ENCODE measurements at places on chromosomes 1 and 21.

DNA sequence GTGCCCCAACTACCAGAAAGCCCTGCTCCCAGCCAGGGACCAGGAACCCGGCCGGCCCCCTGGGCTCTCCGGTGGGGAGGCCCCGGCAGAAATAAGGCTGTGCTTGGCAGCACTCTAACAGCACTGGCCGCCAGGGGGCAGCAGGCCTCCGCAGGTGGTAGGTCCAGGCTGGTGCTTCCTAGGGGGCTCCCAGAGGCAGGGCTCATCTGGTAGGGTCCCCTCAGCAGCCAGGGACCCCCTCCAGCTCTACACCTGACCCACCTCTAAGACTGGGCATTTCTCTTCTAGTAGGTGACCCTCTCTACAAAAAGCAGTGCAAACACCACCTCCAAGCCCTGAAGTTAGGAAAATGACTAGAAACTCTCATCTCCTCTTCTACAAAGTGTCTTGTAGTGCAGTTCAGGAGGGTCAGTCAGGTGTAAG is 85.6 kb downstream of the STUM start:
- DNase-seq: peak; percentile 59

GRCh38 chr1:88780485-88780884 is 96.4 kb downstream of the PKN2 start:
- DNase-seq: no peak

DNA sequence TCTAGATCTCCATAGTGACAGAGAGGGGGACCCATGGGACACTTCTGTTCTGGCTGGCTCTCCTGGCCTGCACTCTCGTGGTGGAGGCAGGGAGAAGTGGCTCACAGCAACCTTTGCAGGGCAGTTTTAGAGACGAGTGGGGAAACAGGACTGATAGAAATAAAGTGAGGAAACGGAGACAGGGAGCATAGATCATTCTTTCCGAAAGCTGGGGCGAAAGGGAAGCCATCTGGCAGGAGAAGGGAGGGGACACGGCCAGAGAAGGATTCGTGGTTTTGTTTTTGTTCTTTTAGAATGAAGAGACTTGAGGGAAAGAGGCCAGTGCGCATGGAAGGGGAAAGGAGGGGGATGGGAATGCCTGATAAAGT is 3.5 kb downstream of the TIE1 start:
- no peak for DNase-seq

- no peak for DNase-seq
Measured at GRCh38 chr21:25885405-25885804, 150.6 kb downstream of the GABPA start.

GRCh38 chr1:22024485-22025367 is 23.3 kb downstream of the CELA3A start:
- DNase-seq: peak; percentile 15

DNA sequence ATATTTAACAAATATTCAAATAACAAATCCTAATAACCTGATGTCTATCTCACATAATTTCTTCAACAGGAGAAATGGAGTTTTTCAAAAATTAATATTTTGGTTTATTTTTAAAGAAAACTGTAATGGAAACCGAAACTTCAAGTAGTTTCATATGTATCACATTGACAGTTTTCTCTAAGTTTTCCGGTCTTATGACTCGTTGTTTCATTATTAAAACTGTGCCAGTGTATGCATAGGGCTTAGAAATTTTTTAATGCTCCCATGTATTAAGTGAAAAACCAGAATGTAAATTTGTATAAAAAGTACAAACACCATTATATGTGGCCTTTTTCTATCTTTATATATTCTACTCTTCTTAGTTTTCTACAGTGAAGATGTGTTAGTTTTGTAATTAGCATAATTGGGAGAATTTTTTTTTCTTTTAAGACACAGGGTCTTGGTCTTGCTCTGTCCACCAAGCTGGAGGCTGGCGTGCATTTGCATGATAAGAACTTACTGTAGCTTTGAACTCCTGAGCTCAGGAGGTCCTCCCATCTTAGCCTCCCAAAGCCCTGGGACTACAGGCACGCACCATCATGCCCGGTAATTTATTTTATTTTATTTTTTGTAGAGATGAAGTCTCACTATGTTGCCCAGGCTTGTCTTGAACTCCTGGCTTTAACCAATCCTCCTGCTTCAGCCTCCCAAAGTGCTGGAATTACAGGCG is 43.9 kb upstream of the SAMSN1 start:
- no peak for DNase-seq

GRCh38 chr21:45011911-45012661 is 62.3 kb upstream of the ADARB1 start:
- no peak for DNase-seq

DNA sequence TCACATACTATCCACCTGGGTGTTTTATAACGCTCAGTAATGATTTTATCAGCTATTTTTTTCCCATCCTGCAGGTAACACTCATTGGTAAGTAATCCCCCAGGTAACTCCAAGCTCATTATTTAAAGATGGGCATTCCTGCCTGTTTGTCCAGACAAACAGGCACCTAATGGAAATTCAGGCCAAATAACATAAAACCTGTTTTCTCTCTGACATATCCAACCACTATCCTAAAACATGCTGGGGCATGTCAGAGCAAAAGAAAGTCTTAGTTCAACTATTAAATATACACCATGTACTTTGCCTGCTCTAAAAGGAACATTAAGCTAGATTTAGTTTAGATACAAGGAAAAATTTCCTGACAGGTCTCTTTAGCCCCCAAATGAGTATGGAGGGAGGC is 987.7 kb downstream of the TTLL7 start:
- DNase-seq: no peak

DNA sequence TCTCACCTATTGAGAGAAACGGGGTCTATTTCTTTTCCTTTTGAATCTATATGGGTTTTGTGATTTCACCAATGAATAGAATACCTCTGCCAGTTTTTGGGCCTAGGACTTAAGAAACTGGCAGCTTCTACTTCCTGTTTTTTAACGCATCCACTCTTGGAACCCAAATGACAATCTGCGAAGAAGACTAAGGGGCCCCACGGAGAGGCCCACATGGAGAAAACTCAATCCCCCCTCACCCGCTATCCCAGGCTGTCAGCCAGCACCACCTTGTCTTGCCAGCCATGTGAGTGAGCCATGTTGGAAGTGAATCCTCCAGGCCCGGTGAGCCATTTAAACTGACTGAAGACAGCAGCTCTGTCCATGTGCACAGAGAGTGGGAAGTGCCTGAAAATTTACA is 3.6 kb upstream of the HENMT1 start:
- DNase-seq: no peak

DNA sequence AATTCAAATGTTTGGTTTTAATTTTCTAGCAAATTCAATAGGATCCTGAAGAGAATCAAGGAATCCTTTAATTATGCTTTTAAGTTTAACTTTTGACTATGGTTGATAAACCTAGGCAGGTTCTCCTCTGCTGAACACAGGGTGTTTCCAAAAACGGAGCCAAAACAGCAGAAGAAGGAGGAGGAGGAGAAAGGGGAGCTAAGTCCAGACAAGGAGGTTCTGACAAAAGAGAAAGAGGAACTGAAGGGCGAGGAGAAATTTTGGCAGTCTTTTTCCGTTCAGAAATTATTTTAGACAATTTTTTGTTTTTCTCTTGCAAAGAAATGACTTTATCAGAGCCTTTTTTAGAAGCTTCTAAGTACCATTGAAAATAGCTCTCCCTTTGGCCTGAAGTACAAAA is 33.2 kb upstream of the FNBP1L start:
- DNase-seq: no peak

DNA sequence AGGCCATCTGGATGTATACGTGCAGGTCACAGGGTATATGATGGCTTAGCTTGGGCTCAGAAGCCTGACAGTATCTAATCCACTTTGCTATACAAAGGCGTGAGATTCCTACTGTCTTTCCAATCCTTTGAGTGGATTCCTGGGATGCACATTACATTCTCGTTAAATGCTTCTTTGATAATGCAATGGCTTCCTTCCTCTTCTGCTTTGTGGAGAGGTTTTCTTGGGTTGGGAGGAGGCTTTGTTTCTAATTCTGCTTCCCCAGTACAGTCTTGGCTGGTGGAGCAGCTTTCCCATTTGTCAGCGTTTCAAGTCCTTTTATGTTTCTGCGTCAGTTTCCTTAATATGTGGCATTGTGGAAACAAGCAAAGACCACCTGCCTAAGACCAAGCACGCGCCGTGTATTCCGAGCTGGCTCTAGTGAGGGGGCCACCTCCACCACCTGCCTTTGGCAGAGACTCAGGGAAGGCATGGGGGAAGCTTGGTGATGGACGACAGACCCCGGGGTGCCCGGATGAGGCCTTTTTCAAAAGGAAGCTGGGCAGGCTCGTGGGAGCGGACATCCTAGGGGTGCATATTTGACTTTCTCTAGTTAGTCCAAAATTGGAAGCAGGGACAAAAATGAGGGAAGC is 72.7 kb downstream of the WDR4 start:
- DNase-seq: no peak

- no peak for DNase-seq
Measured at GRCh38 chr21:32463889-32464300, 51.4 kb downstream of the EVA1C start.

GRCh38 chr1:248155927-248156326 is 11.0 kb downstream of the OR2M5 start:
- DNase-seq: no peak

GRCh38 chr1:31839662-31840343 is 24.0 kb upstream of the SPOCD1 start:
- DNase-seq: no peak

DNA sequence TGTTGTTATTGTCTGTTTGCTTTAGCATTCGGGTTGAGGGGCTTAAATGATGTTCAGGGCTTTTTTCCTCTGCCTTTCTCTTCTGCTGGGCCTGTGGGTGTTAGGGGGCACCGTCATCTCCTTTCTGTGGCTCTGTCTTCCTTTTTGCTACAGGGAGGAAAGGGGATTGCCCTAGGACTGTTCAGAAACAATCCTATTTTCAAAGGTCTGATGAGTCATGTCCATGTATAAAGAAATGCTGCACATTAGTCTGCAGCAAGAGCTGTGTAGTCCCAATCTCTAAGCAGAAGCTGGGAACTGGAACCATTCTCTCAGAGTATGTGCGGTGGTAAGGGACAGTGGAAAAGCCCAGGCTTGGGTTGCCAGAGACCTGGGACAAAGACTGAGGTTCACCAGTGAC is 462.3 kb downstream of the OMA1 start:
- no peak for DNase-seq

- DNase-seq: no peak
Measured at GRCh38 chr1:67459068-67459467, 28.9 kb upstream of the SERBP1 start.

DNA sequence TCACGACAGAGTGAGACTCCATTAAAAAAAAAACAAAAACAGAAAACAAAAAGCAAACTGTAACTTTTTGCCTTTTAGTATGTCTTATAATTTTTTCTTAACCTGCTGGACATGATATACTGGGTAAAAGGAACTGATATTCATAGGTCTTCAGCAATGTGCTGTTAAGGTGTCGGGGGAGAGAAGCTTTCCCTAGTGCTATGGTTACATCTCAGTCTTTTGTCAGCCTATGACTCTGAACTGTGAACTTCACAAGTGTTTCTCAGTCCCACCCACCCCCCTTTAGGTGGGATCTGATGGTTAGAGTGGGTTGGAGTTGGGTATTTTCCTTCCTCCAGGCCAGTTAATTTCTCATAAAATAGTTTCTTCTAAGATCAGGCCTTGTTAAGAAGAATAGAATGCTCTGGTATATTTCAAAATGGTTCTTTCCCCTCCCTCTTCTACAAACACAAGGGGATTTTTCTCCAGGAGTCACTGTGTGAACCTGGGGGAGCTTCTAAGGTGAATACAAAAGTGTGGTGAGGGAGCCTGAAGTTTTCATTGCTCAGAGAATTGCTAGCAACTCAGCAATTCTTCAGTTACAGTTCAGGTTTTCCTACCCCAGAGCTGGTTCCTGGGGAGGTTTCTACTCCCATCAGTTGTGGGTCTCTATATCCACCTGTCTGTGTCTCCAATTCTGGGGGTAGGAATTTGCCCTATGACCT is 16.1 kb upstream of the EDARADD start:
- DNase-seq: no peak

DNA sequence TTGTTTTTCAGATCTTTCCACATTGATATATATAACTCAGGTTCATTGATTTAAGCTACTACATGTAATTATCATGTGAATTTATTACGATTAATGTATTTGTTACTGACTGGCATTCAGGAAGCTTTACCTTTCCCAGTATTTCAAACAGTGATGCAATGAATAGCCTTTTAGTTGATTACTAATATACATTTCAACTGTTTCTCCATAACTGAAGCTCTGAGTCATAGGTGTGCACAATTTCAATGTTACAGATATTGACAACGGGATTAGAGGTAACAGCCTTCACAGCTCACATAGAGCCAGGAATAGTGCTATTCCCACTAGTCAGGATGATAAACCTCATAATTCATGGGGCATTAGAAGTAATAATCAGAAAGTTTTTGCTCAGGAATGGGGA is 25.1 kb downstream of the RAVER2 start:
- DNase-seq: no peak

DNA sequence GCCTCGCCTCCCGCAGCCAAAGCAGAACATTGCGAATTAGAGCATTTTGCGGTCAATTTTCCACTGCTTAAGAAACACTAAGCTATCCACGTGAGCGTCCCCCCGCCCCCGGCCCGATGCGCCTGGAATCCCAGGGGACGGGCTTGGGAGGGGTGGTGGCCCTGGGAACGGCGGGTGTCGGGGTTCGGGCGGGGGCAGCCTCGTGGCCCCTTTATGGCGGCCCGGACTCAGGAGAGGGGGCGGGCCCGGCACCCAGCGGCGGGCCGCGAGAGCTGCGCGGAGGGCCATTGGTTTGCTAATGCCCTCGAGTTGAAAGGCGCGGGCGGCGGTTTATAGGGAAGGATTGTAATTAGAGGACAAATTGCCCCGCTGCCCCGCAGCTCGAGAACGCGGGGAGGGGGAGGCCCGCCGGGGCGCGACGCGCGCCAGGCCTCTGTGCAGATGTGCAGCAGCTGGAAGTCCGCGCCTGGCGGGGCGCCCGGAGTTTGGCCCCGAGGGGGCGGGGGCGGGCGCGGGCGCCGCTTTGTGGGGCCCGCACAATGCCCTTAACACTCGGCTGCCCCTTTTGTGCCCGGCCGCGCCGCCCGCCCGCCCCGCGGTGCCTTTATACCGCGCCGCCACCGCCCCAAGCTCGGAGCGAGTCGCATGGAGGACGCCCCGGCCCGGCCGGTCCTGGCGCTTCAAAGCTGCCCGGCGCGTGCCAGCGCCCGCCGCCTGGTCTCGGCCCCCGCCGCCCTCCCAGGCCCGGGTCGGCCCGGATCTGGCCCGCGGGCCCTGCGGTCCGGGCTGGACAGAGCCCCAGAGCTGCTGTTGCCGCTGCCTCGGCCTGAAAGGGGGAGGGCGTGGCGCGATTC is 1.9 kb upstream of the HES3 start:
- no peak for DNase-seq

GRCh38 chr21:39611551-39612190 is 1.1 kb upstream of the B3GALT5 start:
- no peak for DNase-seq

GRCh38 chr1:111603979-111604378 is 15.6 kb upstream of the RAP1A start:
- DNase-seq: no peak

DNA sequence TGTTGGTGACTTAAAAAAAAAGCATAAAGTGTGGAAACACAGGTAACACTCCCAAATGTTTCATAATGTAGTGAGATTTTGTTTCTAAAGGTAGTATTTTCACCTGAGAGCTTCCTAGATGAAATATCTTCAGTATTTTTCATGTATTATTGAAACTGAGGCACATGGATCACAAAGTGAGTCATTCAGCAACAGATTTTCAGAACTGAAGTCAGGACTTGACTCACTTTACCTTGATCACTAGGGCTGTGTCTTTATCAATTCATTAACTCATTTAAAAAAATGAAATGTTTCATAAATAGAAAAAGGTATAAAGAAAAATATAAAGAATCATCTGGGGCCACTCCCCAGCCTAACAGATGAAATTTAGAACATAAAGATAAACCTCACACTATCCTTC is 66.5 kb upstream of the RCC1 start:
- no peak for DNase-seq
